Activated CD8-positive, alpha-beta T cell treated with anti-CD3 and anti-CD28 coated beads, Interleukin-2, amount 10 ng/mL, durations not matched to agents 7 days and 5 days (primary cell): ENCODE measurements at places on chromosomes 6 and 20.

GRCh38 chr20:24657878-24658620 lies 188.6 kb downstream of the SYNDIG1 start:
- DNase-seq = no peak
- no peaks in the 10 kb centered on the region for H3K27me3 ChIP-seq
- H3K36me3 ChIP-seq = no peaks in the 10 kb centered on the region
- H3K4me3 ChIP-seq = no peak overlapping the region

- peaks cover 36% of the 10 kb centered on the region for H3K36me3 ChIP-seq
- H3K27ac ChIP-seq = peak within 1 kb of the TSS; percentile 93
- DNase-seq = peak; percentile 92
- peak within 1 kb of the TSS; percentile 88 for H3K4me3 ChIP-seq
- peaks cover 24% of the 10 kb centered on the region for H3K4me1 ChIP-seq
Measured at GRCh38 chr6:30344868-30345671, at the start of gene RPP21. RPP21 (plus strand) TSS chr6:30345156; CDS start chr6:30345172, 16 bp downstream.

- peaks cover 55% of the 10 kb centered on the region for H3K4me1 ChIP-seq
- peak overlapping the region; percentile 26 for H3K27ac ChIP-seq
- DNase-seq = peak; percentile 38
Measured at GRCh38 chr6:167119670-167120582, 3.0 kb upstream of the CCR6 start.

GRCh38 chr6:74870403-74870802 lies 335.4 kb downstream of the COL12A1 start:
- H3K36me3 ChIP-seq = no peaks in the 10 kb centered on the region
- H3K27me3 ChIP-seq = no peaks in the 10 kb centered on the region
- H3K4me3 ChIP-seq = no peak overlapping the region

DNA sequence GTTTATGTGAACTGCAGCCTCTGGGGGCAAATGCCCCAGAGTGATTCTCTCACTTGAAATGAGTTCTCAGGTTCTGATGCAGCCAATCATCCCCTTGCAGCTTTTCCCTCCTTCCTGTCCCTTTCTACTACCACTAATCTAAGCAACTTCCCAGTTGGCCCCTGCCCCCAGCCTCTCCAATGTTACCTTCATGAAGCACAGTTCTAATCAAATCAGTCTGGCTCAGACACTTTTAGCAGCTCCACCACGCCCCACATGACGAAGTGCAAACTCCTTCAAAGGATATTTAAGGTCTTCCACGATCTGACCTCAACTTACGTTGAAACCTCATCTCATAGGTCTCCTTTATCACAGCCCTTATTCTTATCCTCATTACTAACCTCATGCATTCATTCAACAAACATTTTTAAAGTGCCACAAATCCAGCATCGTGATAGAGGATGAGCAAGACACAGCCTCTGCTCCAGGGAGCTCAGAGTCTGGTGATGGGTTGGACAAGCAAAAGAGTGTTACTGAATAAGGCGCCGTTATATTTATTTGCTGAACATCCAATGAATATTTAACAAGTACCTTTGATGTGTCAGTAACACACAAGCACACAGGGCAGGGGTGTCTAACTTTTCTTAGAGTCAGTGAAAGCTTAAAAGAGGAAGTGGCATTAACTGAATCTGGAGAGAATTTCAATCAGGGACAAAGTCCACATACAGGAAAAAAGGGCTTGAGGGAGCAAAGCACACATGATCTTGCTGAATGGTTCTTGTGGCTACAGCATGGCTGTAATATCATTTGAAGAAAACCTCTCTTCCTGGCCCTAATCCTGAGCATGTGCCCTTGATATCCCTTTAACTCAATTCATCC lies 20.4 kb upstream of the DTNBP1 start:
- H3K4me1 ChIP-seq = no peaks in the 10 kb centered on the region
- no peak overlapping the region for H3K4me3 ChIP-seq
- H3K27ac ChIP-seq = no peak overlapping the region
- no peak for DNase-seq
- peaks cover 23% of the 10 kb centered on the region for H3K27me3 ChIP-seq
- H3K36me3 ChIP-seq = no peaks in the 10 kb centered on the region

GRCh38 chr6:134352786-134353480 lies 35.0 kb upstream of the SGK1 start:
- no peak overlapping the region for H3K4me3 ChIP-seq
- no peaks in the 10 kb centered on the region for H3K27me3 ChIP-seq
- DNase-seq = no peak
- no peak overlapping the region for H3K27ac ChIP-seq
- H3K36me3 ChIP-seq = peaks cover 13% of the 10 kb centered on the region

DNA sequence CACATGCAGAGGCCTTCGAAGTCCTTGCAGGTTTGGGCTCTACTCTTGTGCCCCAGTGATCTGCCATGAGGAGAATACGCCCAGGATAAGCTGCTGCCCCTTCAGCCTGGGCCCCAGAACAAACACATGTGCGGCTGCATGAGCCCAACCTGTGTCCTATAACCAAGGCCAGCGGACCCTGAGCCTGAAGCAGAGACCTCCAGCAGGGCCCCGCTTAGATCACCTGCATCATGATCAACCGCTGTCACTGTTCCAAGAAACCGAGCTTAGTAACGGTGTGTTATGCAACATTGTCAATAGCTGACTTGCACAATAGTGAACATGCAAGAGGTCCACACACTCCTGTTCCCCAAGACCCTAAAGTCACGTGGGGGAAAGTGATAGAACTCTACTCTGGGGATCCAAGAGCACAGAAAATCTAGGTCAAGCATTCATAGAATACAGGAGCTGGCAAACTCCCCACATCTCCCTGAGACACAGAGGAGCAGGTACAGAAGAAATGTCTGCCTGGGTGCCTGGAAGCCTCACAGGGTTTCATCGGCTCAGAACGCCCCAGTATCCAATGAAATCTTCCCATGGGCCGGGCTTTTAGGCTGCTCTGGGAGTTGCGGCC lies 136.2 kb downstream of the BMP7 start:
- H3K4me1 ChIP-seq = peaks cover 7% of the 10 kb centered on the region
- H3K4me3 ChIP-seq = no peak overlapping the region
- no peaks in the 10 kb centered on the region for H3K36me3 ChIP-seq

DNA sequence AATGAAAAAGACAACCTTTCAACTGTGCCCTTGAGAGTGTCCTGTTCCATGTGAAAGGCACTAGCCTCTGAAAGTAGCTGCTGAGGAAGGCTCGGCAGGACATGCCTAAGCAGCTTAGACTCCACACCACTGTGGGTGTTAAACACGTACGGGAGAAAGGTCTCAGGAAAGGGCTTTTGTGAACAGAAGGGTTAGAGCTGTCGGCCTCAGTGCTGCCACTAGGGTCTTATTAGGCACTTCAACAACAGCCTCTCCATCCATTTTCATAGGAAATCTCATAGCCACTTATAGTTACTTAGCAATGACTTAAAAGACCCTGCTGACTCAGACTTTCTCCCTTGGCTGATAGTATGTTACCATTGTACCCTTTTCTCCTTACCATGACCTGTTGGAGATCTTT lies 662.8 kb downstream of the TBC1D32 start:
- H3K27ac ChIP-seq = no peak overlapping the region
- DNase-seq = no peak
- H3K27me3 ChIP-seq = no peaks in the 10 kb centered on the region
- H3K4me3 ChIP-seq = no peak overlapping the region

DNA sequence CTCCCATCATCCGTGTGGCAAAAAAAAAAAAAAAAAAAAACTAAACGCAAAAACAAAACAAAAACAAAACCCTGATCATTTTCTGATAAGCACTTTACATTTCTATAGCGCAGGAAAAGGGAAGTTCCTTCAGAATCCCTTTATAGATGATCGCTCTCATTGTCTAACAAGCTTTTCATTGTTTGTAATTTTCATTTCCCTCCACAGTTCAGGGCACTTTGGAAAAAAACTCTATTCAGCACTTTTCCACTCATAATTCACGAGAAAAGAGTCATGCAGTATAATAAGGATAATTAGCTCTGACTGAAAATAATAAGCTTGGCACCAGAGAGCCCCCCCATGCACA lies 89.4 kb upstream of the ATXN1 start:
- H3K27ac ChIP-seq = no peak overlapping the region
- H3K4me3 ChIP-seq = no peak overlapping the region
- no peak for DNase-seq
- peaks cover 23% of the 10 kb centered on the region for H3K4me1 ChIP-seq

- H3K4me1 ChIP-seq = no peaks in the 10 kb centered on the region
- no peak overlapping the region for H3K27ac ChIP-seq
- no peaks in the 10 kb centered on the region for H3K36me3 ChIP-seq
- no peak for DNase-seq
- H3K27me3 ChIP-seq = no peaks in the 10 kb centered on the region
- no peak overlapping the region for H3K4me3 ChIP-seq
Measured at GRCh38 chr6:145532361-145532760, 203.0 kb downstream of the EPM2A start.

GRCh38 chr6:158638324-158638854 lies 6.2 kb downstream of the DYNLT1 start:
- no peaks in the 10 kb centered on the region for H3K27me3 ChIP-seq
- H3K4me1 ChIP-seq = peaks cover 69% of the 10 kb centered on the region
- H3K27ac ChIP-seq = peak overlapping the region; percentile 1
- no peak overlapping the region for H3K4me3 ChIP-seq

DNA sequence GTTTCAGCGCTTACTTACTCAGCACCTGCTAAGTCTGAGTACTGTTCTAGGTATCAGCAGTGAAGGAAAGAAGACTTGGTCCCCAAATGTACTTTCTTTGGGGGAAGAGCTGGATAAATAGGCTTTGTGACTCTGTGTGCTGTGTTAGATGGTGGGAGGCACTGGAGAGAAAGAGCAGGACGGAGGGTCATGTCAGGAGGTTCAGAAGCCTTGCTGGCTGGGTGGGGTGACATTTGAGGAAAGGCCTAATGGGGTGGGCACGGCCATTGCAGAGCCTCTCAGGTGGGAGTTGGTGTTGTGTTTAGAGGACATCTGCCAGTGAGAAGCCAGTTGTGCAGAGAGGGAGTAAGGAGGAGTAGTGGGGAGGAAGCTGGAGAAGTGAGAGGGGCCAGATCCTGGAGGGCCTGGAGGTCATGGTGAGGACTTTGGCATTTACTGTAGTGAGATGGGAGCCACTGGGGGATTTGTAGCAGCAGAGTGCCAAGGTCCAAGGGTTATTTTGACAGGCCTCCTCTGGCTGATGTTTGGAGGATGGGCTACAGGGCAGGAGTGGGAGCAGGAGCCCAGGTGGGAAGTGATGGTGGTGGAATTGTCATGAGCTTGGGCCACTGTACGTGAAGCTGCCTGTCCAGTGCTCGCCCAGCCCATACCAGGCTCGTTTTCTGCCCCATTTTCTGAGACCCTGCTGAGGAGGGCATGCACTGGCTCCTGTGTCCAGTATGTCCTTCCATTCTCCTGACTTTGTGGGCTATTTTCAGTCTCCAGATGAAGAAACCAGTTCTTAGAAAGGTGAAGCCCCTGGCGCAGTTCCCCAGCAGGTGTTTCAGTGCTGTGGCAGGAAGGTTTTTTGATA lies 886 bp downstream of the SDCBP2 start:
- H3K27ac ChIP-seq = peak overlapping the region; percentile 75
- no peak for DNase-seq
- peaks cover 30% of the 10 kb centered on the region for H3K36me3 ChIP-seq

- no peaks in the 10 kb centered on the region for H3K36me3 ChIP-seq
- no peak overlapping the region for H3K27ac ChIP-seq
- H3K4me1 ChIP-seq = peaks cover 6% of the 10 kb centered on the region
- peaks cover 36% of the 10 kb centered on the region for H3K27me3 ChIP-seq
Measured at GRCh38 chr6:17103715-17104114, 1.9 kb downstream of the STMND1 start.

GRCh38 chr6:82268301-82268846 lies 20.8 kb upstream of the IBTK start:
- no peak overlapping the region for H3K4me3 ChIP-seq
- H3K36me3 ChIP-seq = no peaks in the 10 kb centered on the region
- no peak overlapping the region for H3K27ac ChIP-seq

DNA sequence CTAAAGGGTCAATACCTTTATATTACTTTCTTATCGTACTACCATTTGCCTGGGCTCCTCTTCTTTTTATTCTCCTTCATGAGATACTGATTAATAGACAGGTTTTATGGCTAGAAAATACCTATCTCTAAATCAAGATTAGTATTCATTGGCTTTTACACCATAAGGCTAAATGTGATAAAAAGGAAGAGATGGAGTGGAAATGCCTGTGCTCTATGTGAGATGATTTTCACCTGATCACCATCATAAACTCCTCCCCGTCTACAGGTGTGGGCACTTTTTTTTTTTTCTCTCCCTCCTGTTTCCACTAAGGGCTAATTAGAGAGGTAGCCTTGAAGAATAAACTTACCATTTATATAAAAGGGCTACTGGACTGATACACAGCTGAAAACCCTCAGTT lies at the start of gene GLYATL3:
Gene GLYATL3 (plus strand): TSS at position 301 of the 400 bp plus-strand sequence. CDS start 12,068 bp downstream, outside the sequence.
- DNase-seq = no peak
- H3K4me3 ChIP-seq = no peak within 1 kb of the TSS
- H3K36me3 ChIP-seq = peaks cover 1% of the 10 kb centered on the region
- H3K4me1 ChIP-seq = no peaks in the 10 kb centered on the region

- no peaks in the 10 kb centered on the region for H3K4me1 ChIP-seq
- H3K4me3 ChIP-seq = no peak overlapping the region
- no peaks in the 10 kb centered on the region for H3K27me3 ChIP-seq
Measured at GRCh38 chr6:148021165-148021564, 321.5 kb upstream of the SASH1 start.

DNA sequence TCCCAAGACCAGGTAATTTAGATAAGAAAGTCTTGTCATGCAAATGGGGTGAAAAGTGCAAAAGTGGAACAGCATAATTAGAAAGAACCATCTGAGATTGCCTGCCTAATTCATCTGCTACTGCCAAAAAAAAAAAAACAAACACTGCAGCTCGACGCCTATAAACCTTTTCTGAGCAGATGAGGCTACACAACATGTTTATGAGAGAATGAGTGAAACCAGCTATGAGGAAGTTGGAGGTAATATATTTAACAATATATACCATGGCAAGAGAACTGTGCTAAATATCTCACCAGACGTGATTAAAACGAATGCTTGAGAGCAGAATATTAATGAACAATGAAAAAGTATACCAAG lies 50.0 kb downstream of the LAMA4 start:
- H3K4me1 ChIP-seq = no peaks in the 10 kb centered on the region
- H3K4me3 ChIP-seq = no peak overlapping the region
- peaks cover 37% of the 10 kb centered on the region for H3K27me3 ChIP-seq
- DNase-seq = no peak

DNA sequence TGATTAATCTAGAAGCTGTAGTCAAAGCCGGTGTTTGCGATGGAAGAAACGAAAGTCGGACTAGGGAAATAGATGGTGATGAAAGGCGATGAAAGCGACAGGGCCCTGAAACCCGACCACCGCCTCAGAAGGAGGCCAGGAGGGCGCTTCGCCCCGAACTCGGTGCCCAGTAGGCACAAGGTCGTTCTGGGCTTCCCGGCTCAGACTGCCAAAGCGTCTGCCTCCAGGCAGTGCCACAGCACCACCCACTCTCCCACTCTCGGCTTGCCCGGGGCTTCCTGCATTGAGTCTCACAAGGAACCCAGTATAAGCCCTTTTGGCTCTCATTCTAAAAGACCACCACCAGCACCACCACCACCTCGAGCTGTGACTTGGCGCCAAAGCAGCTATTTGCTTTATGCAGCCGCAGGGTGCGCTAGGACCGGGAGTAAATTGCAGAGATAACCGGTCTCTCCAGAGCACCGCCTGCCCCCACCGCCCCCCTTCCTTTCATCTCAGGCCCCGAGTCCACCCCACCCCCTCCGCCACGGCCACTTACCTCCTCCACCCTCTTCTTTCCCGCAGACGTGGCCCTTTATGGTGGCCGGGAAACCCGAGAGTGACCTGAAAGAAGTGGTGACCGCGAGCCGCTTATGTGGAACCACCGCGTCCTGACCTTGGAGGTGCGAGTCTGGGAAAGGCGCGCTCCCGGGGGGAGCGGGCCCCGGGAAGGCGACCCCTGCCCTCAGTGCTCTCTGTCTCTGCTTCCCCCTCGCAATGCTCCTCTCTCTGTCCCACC lies 2.4 kb downstream of the TCF21 start:
- H3K27me3 ChIP-seq = peaks cover 86% of the 10 kb centered on the region
- H3K4me3 ChIP-seq = peak overlapping the region; percentile 72
- peaks cover 21% of the 10 kb centered on the region for H3K4me1 ChIP-seq
- no peak for DNase-seq
- H3K27ac ChIP-seq = no peak overlapping the region
